ENCODE measurements at places on chromosomes 12 and 14.

GRCh38 chr14:28774764-28775735 is 8.5 kb downstream of the FOXG1 start:
- no peak for DNase-seq

GRCh38 chr12:57845478-57846284 is 848 bp downstream of the CTDSP2 start:
- peak; percentile 88 for DNase-seq

DNA sequence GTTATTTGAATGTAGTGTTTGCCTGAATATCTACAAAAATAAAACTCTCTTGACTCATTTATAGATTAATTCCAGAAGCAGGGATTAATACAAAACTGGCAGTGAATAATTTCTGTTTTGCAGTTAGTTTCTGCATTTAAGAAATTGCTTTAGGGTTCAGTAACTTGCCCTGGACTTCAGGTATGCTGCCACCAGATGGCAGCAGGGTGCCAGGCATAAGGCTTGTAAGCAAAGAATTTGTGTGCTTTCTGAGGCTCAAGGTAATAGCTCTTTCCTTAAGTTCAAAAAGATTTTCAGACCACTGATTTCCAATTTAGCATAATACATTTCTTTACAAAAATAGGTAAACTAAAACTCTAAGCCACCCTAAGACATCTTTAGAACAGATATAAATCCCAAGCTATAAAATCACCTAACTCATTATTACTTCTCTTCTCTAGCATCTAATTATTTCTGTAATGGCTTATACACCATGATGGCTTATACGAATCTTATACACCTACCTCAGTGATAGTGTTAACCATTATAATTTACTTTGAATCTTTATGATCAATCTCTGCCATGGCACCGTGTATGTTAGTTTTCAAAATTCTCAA is 398.3 kb downstream of the APAF1 start:
- peak; percentile 74 for DNase-seq

DNA sequence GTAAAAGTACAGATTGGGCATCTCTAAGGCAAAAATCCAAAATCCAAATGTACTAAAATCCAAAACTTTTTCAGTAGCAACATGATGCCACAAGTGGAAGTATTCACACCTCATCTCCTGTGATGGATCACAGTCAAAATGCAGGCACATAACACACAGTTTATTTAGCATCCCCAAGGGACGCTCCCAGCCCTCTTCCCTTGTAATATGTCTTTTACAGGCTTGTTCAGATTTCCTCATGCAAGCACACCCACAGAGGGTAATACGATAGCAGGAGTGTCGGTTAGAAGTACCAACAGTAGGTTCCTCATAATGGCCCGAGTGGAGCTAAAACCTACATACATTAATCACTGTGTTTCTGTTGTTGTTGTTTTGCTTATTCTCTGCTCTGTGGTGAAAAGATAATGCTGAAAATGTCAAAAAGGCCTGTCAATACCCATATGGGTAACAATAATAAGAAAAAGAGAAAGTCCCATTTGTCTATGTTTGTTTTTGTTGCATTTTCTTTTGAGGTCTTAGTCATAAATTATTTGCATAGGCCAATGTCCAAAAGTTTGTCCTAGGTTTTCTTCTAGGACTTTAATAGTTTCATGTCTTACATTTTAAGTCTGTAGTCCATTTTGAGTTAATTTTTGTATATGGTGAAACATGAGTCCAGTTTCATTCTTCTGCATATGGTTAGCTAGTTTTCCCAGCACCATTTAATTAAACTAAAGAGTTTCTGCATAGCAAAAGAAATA is 133.1 kb downstream of the LRIG3 start:
- DNase-seq = no peak

DNA sequence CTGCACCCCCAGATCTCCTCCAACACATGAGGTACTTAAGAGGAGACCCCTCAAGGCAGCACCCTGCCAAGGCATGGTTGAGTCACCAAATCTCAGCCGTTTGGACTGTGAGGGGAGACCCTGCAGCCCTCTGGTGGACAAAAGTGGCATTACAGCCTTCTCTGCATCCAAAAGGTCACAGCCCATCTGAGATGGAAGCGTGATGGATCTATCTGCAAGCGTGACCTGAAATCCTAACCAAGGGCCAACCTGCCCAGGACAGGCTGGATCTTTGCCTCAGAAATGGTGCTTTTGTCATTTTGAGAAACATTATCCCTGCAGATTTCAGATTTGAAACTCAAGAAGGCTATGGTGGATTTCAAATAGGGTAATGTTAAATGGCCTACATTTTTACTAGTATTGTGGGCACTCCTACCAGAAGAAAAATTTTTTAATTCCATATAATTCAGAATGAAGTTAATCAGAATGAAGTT is 23.7 kb upstream of the DHRS4 start:
- DNase-seq = no peak

- no peak for DNase-seq
Observed at GRCh38 chr12:32467959-32468863, 68.9 kb downstream of the FGD4 start.

DNA sequence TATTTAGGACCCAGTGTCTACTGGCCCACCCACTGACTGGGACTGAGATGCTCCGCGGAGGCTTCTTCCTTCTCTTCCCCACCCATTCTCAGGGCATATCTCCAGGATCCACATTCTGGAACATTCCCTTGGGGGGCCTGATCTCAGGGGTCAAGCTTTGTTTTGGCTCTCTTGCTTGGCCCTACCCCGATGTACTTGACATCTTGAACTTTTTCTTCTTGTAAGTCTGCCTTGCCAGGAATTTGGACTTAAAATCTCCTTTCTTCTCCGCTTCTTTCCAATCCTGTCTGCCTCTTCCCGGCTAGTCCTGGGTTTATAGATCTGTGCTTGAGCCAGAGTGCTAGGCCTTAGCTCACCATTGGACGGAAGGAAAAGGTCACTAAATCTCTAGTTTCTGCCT is 22.1 kb downstream of the DACT1 start:
- DNase-seq = no peak

DNA sequence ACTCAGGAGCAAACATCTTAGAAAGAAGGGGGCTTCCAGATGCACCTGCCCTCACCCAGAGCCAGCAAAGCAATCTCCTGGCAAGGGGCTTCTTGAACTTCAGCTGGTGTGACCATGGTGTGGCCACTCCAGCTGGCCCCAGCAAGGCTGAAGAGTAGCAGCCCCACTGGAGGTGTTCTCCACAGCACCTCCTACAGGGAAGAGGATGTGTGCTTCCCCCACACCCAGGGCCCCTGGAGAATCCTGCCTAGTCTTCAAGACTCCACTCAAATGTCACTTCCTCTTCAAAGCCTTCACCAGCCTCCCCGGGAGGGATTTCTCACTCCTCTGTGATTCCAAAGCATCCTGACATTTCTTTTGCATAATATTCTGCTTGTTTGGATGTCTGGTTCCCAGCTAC is 8.5 kb downstream of the RAB15 start:
- no peak for DNase-seq

DNA sequence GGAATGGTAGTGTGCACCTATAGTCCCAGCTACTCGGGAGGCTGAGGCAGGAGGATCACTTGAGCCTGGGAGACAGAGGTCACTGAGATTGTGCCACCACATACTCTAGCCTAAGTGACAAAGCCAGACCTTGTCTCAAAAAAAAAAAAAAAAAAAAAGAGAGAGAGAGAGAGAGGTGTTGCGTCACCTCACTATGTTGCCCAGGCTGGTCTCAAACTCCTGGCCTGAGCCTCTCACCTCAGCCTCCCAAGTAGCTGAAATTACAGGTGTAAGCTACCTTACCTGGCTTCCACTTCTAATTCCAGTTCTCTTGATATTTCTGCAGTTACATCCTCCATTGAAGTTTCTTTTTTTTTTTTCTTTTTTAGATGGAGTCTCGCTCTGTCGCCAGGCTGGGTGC is 94.3 kb downstream of the PRICKLE1 start:
- DNase-seq = no peak

- no peak for DNase-seq
Observed at GRCh38 chr12:116916714-116917114, 6.0 kb downstream of the FBXW8 start.

DNA sequence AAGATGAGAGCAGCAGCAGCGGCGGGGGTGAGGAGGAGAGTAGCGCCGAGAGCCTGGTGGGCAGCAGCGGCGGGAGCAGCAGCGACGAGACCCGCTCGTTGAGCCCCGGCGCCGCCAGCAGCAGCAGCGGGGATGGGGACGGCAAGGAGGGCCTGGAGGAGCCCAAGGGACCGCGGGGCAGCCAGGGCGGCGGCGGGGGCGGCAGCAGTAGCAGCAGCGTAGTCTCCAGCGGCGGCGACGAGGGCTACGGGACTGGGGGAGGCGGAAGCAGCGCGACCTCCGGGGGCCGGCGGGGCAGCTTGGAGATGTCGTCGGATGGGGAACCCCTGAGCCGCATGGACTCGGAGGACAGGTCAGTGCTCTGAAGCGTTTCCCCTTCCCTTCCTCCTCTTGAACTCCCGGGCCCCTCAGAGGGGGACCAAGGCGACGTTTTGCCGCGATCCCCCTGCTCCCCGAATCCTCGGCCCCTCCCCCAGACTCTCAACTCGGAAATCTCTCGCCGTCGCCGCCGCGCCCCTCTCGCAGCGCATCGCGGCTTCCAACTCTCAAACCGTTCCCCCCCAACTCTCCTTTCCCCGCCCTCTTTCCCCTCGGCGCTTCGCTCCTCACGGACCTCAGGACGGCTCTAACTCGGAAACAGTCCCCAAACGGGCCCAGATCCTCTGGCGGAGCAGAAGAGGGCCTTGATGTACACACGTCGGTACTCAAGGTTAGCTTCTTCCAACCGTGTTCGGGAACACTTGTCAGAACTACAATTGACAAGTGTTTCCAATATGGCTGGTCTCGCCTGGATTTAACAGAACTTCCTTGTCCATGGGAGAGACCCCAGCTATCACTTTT is 947 bp downstream of the AEBP2 start:
- peak; percentile 77 for DNase-seq

DNA sequence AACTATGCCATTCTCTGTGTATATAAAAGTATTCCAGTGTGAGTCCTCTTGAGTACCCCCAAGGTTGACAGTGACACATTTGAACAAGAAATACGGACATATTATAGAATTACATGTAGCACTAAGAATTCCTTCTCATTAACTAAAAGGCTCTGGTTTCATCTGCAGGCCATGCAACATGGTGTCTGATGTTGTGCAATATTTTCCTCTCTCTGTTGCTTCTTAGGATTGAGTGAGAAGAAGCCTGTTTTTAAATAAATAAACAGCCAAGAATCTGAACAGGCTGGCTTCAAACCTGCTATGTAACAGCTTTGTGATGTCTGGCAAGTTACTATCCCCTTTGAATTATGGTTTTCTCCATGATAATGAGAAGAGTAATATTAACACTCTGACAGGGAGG is 22.2 kb upstream of the CCER1 start:
- DNase-seq = no peak

GRCh38 chr14:24351517-24351916 is 11.7 kb upstream of the RIPK3 start:
- no peak for DNase-seq

- DNase-seq = no peak
Observed at GRCh38 chr12:46788072-46788887, 37.5 kb downstream of the SLC38A4 start.

DNA sequence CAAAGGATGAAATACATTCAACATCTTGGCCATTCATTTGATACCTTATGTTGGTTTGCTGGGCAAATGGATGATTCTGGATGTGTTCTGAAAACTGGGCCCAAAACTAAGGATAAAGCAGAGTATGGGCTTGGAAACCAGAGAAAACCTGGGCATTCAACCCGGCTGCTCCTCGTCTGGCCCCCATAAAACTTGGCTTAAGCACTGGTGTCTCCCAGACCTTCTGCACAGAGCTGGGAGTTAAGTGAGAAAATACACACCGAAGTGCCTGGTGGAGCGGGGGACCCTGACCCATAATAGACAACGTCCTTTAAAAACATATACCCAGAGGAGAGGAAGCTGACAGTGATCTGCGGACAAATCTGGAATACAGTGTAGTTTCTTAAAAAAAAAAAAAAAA is 112.5 kb downstream of the FOXN3 start:
- no peak for DNase-seq

GRCh38 chr14:57136669-57137328 is 131.9 kb downstream of the EXOC5 start:
- no peak for DNase-seq

GRCh38 chr14:67377916-67378315 is 17.8 kb downstream of the EIF2S1 start:
- DNase-seq = no peak

GRCh38 chr14:65339866-65340265 is 72.7 kb upstream of the FUT8 start:
- no peak for DNase-seq

DNA sequence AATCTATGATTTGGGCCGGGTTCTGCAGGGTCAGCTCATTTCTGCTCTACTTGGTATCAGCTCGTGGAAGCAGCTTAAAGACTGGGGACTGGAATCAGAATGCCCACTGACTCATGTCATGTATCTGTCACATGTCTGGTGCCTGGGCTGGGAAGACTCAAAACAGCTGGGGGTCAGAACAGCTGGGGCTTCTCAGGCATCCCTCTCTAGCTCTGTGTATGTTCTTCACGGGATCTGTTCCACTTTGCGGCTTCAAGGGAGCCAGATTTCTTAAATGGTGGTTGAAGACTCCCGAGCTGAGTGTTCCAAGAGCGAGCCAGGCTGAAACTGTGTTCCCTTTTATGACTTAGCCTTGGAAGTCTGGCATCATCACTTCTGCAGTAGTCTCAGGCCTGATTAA is 11.9 kb downstream of the AEBP2 start:
- no peak for DNase-seq

GRCh38 chr12:33546004-33546403 is 106.4 kb upstream of the SYT10 start:
- DNase-seq = no peak

- no peak for DNase-seq
Observed at GRCh38 chr14:37270629-37271028, 72.9 kb downstream of the MIPOL1 start.

DNA sequence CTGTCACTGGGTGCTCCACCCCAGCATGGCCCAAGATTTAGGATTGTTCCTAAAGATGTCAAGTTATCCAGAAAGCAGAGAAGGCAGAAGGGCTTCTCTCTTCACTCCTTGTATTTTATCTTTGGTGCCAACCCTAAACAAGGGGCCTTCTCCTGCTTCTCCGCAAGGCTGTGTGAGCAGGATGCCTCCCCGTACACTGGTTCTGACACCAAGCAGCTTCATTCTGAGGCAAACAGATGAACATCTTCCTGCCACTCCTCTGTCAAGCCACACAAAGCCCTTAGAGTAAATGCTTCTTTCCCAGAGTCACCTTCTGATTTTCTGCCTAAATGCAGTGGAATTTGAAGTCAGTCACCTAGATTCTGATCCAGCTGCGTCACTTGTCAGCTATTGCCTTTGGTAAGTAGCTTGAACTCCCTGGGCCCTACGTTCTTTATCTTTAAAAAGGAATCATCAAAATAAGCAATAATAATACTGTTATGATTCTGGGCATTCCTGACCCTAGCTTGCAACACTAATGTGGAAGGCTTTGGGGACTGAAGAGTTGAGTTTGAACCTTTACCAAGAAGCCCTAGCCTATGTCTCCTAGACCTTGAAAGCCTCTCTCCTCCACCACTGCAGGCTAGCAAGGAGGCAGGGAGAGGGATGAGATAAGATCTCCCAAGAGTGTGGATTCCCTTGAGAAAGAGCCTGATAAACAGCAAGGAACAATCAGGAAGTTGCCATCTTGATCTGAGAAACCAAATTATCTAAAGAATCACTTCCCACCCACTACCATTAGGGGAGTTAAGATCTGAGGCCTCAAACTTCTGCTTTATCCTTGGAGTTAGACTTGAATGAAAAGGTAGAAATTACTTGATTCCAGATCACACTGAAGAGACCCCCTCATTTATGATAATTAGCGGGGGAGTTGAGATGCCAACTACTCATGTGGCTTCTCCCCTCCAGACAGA is 5.7 kb downstream of the KRT73 start:
- DNase-seq = no peak

GRCh38 chr14:65098586-65098985 is 3.7 kb downstream of the MAX start:
- DNase-seq = no peak

Measured in Right ventricle myocardium inferior (tissue), 1 donor.